ENCODE measurements at places on chromosomes 6 and 20. TPM values are rescaled to one million over a fixed set of nuclear protein-coding genes. Genes with fewer than 3 reads are reported as not detected.
A peak's percentile ranks its signal among the peaks of the same experiment; 100 is the strongest.

Gene NR2E1
- not detected for total RNA-seq

DNA sequence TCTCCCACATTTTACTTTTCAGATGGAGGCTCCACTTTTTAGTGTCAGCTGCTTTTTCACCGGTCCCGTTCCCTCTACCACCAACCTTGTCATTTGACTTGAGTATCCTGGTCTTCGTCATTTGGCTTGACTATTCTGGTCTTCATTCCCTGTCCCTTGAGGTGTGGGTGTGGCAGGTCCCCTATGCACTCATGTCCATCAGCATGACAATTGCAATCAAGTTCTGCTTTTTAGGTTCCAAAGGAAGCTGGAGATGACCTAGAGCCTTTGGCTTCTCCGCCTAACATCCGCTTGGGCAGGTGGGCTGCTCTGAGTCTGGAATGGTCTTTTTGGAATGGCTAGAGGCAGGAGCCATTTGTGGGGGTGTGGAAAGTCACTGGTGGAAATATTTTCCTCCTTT lies 99.8 kb upstream of the MLN start:
- no peak for DNase-seq

GRCh38 chr6:87407561-87407900 lies 241 bp upstream of the CFAP206 start:
- peak; percentile 4 for DNase-seq

Gene LIME1
- total RNA-seq, result 19.1 TPM

Gene VGLL2
- not detected for total RNA-seq

Gene JPH2
- total RNA-seq, result 2.9 TPM

GRCh38 chr20:62051546-62052255 lies 14.0 kb downstream of the TAF4 start:
- DNase-seq, result no peak
